ENCODE measurements at places on chromosomes 5 and 9. TPM values are rescaled to one million over a fixed set of nuclear protein-coding genes. Genes with fewer than 3 reads are reported as not detected.

DNA sequence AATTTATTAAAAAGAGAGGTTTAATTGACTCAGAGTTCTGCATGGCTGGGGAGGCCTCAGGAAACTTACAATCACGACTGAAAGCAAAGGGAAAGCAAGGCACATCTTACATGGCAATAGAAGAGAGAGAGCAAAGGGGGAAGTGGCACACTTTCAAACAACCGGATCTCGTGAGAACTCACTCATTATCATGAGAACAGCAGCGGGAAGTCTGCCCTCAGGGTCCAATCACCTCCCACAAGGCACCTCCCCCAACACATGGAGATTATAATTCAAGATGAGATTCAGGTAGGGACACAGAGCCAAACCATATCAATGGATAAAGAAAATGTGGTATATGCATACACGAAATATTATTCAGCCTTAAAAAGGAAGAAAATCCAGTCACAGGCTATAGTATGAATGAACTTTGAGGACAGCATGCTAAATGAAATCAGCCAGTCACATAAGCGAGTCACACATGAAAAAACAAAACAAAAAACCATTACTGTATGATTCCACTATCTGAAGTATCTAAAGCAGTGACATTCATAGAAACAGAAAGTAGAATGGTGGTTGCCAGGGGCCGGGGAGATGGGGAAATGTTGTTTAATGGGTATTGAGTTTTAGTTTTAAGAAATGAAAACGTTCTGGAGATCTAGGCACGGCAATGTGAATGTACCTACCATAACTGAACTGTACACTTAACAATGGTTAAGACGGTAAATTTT, 83.4 kb upstream of the PCA3 start:
- no peak overlapping the region for H3K27ac ChIP-seq
- H3K4me3 ChIP-seq = no peak overlapping the region
- H3K36me3 ChIP-seq = no peaks in the 10 kb centered on the region
- no peak for DNase-seq

DNA sequence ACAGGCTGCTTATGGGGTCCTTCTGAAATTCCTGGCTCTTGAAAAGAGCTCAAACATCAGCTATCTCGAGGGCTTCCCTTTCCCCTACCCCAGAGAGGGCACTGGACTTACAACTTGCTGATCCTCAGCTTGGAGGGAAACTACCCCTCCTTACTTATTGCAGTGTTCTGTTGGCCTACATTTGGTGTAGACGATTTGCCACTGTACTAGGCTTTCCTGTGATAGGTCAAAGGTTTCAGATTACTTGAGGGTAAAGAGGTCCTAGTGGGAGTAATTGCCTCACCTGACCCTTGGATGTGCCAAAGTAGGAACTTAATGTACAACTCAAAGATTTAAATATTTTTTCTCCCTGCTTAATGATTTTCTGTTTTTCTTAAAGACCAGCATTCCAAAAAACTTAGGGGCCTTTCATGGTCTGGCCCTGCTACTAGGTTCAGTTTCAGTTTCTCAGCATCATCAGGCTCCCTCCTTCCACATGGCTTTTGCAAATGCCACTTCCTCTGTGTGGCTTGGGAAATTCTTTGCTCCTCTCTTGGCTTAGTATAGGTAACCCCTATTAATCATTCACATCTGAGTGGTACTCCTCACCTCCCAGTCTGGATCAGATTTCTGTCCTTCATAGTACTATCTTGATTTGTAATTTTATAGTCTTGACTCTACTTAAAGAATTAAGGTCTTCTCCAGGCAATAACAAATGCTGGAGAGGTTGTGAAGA, 32.4 kb downstream of the CYSTM1 start:
- no peak for DNase-seq
- no peak overlapping the region for H3K27ac ChIP-seq
- H3K27me3 ChIP-seq = no peaks in the 10 kb centered on the region

Gene TRAF1
- total RNA-seq = 6.9 TPM

Gene NUDT2
- 18.4 TPM for total RNA-seq

GRCh38 chr5:107783551-107783950, 112.8 kb upstream of the EFNA5 start:
- no peaks in the 10 kb centered on the region for H3K36me3 ChIP-seq
- no peaks in the 10 kb centered on the region for H3K4me1 ChIP-seq
- no peak overlapping the region for H3K27ac ChIP-seq
- no peaks in the 10 kb centered on the region for H3K27me3 ChIP-seq

DNA sequence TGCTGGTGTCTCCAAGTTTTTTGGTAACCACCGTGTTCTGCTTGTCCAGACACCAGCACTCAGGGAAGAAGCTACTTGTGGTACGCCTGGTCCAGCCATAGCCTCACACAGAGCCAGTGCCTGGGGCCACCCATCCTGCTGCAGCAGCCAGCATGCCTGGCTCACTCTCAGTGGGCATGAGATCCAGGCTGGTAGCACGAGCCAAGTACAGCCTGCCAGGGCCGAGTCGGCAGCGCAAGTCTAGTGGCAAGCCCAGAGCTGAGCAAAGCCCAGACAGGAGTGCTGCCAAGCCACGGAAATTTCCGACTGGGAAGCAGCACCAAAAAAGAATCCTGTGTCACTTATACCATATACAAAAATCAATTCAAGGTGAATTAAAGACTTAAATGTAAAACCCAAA, 36.3 kb upstream of the FBXL17 start:
- H3K36me3 ChIP-seq = no peaks in the 10 kb centered on the region
- DNase-seq = no peak
- H3K4me1 ChIP-seq = no peaks in the 10 kb centered on the region
- no peak overlapping the region for H3K27ac ChIP-seq
- H3K27me3 ChIP-seq = no peaks in the 10 kb centered on the region

DNA sequence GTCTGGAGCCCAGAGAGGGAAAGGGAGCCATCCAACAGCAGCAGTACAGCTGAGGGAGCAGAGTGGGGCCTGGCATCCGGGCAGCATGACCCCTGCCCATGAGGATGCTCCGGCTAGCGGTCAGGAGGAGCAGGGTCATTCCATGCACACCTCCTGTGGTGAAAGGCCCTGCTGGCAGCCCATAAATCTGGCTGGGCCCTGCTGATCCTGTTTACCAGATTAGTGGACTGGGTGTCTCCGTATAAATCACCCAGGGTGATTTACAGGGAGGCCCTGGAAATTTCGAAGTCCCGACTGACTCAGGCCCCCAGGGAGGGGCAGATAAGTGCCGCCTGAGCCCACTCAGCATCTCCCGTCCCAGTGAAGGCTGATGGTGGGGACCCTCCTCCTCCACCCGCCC, 117.6 kb upstream of the HAND1 start:
- H3K4me3 ChIP-seq = no peak overlapping the region
- H3K4me1 ChIP-seq = no peaks in the 10 kb centered on the region
- no peak overlapping the region for H3K27ac ChIP-seq
- no peak for DNase-seq
- no peaks in the 10 kb centered on the region for H3K27me3 ChIP-seq
- H3K36me3 ChIP-seq = no peaks in the 10 kb centered on the region
